Immature natural killer cell (primary cell): ENCODE measurements at places on chromosomes 2 and 18. TPM values are rescaled to one million over a fixed set of nuclear protein-coding genes. Genes with fewer than 3 reads are reported as not detected.
A peak's percentile ranks its signal among the peaks of the same experiment; 100 is the strongest.

ZAP70 gene
- 329 TPM for polyA plus RNA-seq

SLC30A3 gene
- polyA plus RNA-seq: not detected

LMAN2L gene
- polyA plus RNA-seq: 23.5 TPM

APLF gene
- not detected for polyA plus RNA-seq

SH2D6 gene
- not detected for polyA plus RNA-seq

REG3G gene
- polyA plus RNA-seq: not detected

MAIP1 gene
- 20.5 TPM for polyA plus RNA-seq

FOXI3 gene
- polyA plus RNA-seq: not detected

IDH1 gene
- polyA plus RNA-seq: 10.7 TPM

COPS9 gene
- polyA plus RNA-seq: 294 TPM

CNTNAP5 gene
- polyA plus RNA-seq: not detected

IL36G gene
- not detected for polyA plus RNA-seq

ACTG2 gene
- polyA plus RNA-seq: not detected

BMP10 gene
- not detected for polyA plus RNA-seq

CYRIA gene
- 24.0 TPM for polyA plus RNA-seq

CRYBA2 gene
- polyA plus RNA-seq: not detected

ABCB11 gene
- polyA plus RNA-seq: not detected

FRZB gene
- not detected for polyA plus RNA-seq

CGREF1 gene
- polyA plus RNA-seq: not detected

ASPRV1 gene
- 1.8 TPM for polyA plus RNA-seq

- no peak for DNase-seq
Observed at GRCh38 chr2:169095621-169096105, 26.3 kb downstream of the DHRS9 start.

- DNase-seq: no peak
Observed at GRCh38 chr2:171225302-171225980, 64.7 kb upstream of the TLK1 start.

- DNase-seq: no peak
Observed at GRCh38 chr2:81389203-81389602, 1084.7 kb upstream of the LRRTM1 start.

- no peak for DNase-seq
Observed at GRCh38 chr2:174602745-174603144, 5.1 kb upstream of the WIPF1 start.

DNA sequence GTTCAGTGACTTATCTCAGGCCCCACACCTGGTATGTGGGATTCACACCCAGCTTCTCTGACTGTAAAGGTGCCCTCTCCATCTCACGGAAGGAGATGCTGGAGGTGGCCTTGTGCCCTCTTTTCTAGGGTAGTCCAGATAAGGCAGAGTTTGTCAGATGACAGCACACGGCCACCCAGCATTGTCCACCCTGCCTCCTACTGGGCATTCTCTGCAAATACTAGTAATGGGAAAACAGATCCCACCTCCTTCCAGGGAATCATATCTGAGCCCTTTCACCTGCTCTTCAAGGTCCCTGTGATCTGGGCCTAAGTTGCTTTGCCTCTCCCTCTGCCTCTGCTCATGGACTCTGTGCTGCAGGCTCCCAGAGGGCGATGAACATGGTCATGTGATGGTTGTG, 214.7 kb downstream of the CLIP4 start:
- DNase-seq: no peak

DNA sequence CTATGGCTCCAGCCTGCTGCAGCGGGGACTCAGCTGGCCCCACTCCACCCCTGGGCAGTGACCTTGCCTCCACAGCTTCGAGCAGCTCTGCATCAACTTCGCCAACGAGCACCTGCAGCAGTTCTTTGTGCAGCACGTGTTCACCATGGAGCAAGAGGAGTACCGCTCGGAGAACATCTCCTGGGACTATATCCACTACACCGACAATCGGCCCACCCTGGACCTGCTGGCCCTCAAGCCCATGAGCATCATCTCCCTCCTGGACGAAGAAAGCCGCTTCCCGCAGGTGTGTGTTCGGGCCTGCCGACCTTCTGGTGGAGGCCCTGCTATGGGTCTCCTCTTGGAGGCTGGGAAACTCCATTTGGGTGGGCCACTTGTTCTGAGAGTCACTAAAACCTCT, 48.6 kb downstream of the MYO7B start:
- no peak for DNase-seq

- DNase-seq: no peak
Observed at GRCh38 chr2:119059287-119059686, 99.3 kb downstream of the C1QL2 start.

- DNase-seq: no peak
Observed at GRCh38 chr2:221911890-221912289, 339.8 kb upstream of the EPHA4 start.

DNA sequence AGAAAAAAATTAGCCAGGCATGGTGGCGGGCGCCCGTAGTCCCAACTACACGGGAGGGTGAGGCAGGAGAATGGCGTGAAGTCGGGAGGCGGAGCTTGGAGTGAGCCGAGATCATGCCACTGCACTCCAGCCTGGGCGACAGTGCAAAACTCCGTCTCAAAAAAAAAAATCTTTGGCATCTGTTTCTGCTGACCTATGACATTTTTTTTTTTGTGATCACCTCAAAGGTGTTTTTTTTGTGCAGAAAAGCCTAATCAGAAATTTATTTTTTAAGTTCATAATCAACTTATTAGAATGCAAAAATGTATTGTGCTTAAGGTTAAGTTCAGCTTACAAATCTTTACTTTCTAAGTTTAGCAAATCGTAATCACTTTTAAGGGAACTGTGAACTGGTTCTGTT, 45.6 kb downstream of the NAB1 start:
- DNase-seq: no peak

- DNase-seq: peak; percentile 33
Observed at GRCh38 chr2:201643216-201643890, at the start of gene TMEM237. TMEM237 (minus strand) TSS chr2:201643503; CDS start chr2:201643400, 103 bp downstream.

- DNase-seq: no peak
Observed at GRCh38 chr2:109229094-109229675, 100.2 kb downstream of the SH3RF3 start.

GRCh38 chr2:173658946-173659371, 304.3 kb downstream of the CDCA7 start:
- no peak for DNase-seq

- DNase-seq: no peak
Observed at GRCh38 chr2:241794250-241794823, 14.7 kb upstream of the NEU4 start.

GRCh38 chr18:54162431-54162830, 62.0 kb downstream of the MBD2 start:
- DNase-seq: no peak

DNA sequence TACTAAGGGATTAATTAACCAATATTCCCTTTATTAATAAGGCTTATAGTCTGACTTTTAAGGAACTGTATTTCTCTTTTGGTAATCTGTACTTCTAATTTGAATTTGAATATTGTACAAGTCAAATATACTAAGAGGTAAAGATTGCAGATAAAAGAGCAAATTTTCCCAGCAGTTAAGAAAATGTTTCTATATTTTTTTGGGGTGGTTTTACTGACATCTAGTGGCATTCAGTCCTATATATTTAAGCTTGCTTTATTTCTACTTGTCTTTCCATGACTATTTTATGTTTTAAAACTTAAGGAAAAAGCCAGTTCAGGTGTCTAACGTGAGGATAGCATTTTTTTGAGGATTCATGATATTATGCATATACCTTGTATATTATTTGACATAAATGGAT, 41.6 kb downstream of the TDRD15 start:
- DNase-seq: no peak

DNA sequence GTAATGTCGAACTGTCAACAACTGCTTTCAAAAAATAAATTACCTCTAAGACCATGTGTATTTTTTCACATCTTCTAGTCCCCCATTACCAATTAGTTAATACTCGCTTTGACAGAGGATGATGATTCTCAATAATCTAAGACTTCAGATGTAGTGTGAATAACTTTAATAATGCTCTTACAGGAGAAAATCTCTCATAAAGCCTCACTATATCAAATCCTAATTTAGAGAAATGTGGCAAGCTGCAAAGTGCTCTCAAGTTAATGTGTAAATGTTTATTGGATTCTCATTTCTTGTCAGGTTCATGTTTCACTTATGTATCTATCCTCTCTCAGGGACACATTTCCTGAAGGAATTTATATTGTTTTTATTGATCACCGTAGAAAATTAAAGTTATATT, 223.9 kb downstream of the CDH7 start:
- no peak for DNase-seq

GRCh38 chr2:20523073-20523798, 76.4 kb downstream of the RHOB start:
- DNase-seq: no peak

DNA sequence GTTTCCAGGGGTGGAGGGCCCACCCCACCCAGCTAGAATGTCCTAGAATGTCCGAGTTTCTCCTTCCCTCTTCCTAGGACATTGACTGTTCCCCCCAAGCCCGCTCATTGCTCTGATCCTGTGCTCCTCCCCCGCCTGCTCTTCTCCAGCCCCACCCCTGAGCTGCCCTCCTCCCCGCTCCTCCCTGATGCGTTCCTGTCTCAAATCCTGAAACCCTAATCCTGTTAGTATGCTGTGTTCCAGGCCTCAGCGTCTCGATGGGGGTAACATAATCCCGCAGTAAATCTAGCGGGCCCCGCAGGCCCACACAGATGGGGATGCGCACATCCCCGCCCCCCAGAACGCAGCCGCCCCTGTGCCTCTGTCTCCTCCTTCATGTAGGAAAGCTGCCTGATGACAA, 51.3 kb downstream of the NRP2 start:
- no peak for DNase-seq

GRCh38 chr18:37161491-37161890, 332.6 kb downstream of the KIAA1328 start:
- no peak for DNase-seq

GRCh38 chr2:189218236-189218635, 38.7 kb upstream of the COL5A2 start:
- no peak for DNase-seq

GRCh38 chr18:25287106-25287505, 64.9 kb downstream of the ZNF521 start:
- no peak for DNase-seq

DNA sequence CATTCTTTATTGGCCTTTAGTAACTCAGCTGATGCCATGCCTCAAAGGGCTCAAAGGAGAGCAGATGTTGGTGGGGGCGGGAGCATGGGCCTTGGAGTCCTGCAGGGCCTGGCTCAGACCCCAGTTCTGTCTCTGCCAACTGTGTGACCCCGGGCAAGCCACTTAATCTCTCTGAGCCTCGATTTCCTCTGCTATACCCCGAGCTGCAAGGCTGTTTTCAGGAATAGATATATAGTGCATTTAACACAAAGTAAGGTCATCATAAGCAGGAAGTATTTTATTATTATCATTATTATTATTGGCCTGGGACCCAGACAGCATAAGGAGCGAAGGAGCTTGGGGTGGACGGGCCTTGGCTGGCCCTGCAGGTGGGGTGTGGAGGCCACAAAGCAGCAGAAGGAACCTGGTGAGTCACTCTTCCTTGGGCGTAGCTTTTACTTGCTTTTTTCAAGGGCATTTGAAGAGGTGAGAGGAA, 162.7 kb downstream of the INHBB start:
- DNase-seq: no peak

GRCh38 chr2:37733251-37733650, 61.8 kb upstream of the CDC42EP3 start:
- DNase-seq: no peak
